ENCODE measurements at places on chromosomes 7 and 10.

DNA sequence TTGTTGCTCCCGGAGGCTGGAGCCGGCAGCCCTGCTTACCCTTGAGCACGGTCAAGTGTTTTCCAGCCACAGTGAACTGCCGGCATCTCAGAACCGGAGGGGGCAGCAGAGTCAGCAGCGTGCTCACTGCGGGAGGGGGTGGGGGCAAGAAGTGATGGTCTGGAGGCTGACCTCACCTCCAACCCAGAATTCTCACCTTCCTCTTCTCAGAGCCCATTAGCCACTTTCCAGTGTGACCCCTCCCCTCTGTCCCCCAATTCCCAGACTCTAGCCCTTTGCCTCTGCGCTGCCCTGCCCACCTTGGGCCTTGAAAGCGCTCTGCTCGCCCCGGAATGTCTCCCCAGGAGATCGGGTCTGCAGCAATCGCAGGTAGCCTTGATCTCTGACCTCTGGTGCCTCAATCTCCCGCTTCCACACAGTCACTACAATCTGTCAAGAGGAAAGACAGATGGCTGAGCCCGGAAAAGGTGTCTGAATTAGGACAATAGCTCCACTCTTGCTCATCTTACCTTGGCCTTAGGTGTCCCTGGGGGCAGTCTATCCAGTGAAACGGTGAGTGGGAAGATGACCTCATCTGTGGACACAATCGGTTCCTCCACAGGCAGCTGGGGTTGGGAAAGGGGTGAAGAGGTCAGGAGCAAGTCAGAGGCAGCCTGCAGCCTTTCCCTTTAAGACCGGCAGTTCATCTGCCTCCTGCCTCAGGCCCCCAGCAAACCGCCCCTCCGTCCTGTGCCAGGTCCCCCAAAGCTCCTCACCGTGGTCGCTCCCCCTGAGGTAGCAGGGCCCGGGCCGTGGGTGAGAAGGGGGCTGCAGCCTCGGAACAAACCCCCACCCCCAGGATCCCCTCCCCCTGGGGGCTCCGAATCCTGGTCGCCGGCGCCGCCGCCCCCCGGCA is 942 bp downstream of the TRAPPC14 start:
- DNase-seq: no peak

DNA sequence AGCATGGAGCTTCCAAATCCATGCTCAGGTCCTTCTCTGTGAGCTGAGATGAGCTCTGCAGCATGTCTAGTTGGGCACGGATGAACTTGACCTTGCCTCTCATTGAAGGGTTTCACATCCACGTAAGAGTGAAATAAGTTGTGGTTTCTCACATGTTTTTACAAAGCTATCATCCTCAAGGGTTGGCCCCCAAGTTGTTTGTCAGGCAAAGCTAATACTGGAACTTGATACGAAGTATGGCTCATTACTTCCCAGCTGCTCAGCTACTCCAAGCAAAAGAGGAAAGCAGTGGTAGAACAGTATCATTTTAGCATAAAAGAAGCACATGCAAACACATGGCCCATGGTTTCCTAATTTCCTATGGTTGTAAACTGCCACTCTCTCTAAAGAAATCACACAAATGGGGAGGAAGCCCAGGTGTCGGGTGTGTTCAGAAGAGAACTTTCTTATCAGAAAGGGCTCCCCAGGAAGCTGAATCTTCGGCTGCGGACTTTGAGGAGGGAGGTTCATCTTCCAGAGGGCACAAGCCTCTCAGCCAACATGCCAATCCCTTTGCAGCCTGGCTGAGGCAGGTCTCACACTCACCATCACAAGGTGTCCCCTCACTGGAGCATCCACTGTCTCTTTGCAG is 45.3 kb downstream of the PDLIM1 start:
- no peak for DNase-seq

GRCh38 chr10:116848944-116849247 is 403 bp upstream of the ENO4 start:
- no peak for DNase-seq

GRCh38 chr10:60315311-60315710 is 74.4 kb downstream of the ANK3 start:
- no peak for DNase-seq

DNA sequence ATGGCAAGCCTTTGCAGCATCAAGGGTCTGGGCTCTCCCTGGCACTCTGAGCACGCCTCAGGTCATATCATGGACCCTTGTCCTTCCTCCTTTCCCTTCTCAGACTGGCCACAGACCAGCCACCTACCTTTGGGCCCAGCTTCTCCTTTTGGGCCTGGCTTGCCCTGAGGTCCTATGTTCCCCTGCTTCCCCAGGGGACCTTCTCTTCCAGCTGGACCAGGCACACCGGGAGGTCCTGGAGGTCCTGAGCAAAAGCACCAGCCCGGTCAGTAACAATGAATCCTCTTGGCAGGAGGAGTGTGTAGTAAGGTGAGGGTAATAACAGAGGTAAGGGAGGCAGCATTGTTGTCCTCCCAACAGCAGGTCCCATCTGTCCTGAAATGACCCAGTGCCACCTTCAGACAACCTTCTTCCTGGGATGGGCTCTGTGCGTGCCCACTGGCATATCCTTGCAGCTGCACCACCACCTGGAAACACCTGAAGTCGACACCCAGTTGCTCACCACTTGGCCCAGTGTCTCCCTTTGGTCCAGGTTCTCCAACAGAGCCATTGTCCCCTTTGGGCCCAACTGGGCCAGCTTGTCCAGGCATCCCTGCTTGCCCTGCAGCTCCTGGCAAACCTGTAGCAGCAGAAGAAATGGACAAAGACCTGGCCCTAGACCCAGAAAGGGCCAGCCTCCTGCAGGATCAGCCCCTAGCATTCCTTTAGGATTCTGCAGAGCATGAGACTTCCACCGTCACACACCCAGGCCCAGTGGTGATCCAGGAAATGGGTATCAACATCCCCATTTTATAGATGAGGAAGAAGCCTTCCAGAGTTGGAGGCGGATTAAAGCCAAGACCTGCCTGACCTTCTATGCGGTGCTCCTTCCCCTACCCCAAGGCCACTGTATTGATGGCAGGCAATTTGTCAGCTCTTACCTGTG is 6.4 kb downstream of the SFTPD start:
- DNase-seq: peak; percentile 50

DNA sequence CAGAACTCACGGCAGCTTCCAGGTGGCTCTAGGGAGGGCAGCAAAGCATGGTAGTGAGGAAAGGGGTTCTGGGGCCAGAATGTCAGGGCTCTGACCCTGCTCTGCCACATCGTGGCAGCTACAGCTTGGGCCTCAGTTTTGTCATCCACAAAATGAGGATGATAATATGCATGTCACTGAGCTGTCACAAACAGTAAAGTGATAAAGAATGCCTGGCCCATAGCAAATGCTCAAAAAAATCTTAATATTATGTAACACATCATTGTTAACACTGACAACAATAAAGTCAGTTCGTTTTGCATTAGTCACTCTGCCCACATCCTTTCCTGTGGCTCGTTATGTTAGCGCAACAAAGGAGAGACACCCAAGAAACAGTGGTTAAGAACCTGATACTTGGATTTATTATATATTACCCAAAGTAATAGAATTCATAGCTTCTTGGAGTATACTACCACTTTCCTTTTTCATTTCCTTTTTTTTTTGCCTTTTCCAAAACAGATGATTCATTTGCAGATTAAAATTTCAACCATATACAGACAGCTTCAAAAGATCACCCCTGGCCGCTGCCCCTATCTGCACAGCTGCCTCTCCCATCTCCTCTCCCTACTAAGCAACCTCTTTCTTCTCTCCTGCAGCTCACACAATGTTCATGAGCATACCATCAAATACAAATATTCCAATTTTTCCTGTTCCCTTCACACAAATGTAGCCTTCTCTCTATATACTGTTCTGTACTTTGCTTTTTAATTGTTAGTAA is 45.5 kb upstream of the DDC start:
- peak; percentile 56 for DNase-seq

- no peak for DNase-seq
Observed at GRCh38 chr7:55207436-55208125, 157.6 kb upstream of the LANCL2 start.

DNA sequence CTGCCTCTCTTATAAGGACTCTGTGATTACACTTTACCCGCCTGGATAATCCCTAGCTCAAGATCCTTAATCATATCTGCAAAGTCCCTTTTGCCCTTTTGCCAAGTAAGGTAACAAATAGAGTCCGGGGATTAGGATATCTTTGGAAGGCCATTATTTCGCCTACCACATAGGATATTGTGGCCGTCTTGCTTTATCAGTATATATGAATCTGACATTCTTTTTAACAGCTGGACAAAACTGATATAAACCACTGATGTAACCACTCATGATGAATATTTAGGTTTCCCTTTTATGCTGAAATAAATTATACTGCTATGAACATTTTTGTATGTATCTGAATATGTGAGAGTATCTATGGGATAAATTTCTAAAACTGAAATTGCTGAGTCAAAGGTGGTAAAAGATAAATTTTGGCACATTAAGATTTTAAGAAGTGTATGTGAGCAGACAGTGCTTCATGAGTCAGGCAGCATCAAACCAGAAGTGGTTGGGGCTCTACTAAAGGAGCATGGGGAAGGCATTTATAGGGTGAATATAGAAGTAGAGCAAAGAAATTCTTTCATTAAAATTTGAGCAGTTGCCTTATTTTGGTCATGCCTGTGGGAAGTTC is 44.7 kb downstream of the AVL9 start:
- no peak for DNase-seq

DNA sequence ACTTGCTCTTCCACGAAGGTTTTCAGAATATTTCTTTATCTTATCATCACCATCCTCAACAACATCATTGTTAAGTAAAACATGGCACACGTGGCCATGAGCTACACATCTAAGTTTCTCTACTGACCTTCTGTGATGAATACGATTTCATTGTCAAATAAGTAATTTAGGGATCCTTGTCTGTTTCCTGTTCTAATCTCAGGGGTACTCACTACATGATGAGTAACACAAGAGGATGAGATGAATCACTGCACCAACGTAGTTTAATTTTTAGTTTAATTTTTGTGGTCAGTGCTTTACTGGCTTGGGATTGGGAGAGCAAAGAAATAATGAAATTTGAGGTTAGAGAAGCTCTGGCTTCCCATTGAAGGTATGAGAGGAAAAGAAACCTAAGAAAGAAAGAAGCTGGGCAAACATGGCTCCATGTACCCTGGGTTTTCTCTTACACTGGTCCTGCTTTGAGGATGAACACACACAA is 461.9 kb upstream of the KLF6 start:
- DNase-seq: no peak

- no peak for DNase-seq
Observed at GRCh38 chr7:39855325-39855674, 94.8 kb upstream of the CDK13 start.

GRCh38 chr7:44102846-44103565 is 1.1 kb upstream of the AEBP1 start:
- DNase-seq: peak; percentile 56

- no peak for DNase-seq
Observed at GRCh38 chr10:127943336-127943910, 36.5 kb downstream of the PTPRE start.

DNA sequence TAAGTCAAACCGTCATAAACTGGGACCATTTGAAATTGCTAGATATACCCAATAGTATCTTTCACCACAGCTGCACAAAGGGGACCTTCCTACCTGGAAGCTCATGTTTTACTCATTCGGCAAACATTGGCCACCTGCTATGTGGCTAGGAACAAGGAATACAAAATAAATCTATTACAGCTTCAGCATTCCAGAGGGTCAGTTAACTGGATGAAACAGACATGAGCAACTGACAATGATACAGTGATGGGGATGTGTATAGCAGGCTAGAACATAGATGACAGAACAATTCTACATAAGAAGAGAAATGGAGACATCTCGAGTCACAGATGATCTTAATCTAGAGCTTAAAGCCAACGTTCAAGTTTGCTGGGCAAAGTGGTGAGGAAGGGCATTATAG is 3.1 kb upstream of the SMURF1 start:
- DNase-seq: no peak

- DNase-seq: no peak
Observed at GRCh38 chr10:34739915-34740314, 75.2 kb downstream of the PARD3 start.

DNA sequence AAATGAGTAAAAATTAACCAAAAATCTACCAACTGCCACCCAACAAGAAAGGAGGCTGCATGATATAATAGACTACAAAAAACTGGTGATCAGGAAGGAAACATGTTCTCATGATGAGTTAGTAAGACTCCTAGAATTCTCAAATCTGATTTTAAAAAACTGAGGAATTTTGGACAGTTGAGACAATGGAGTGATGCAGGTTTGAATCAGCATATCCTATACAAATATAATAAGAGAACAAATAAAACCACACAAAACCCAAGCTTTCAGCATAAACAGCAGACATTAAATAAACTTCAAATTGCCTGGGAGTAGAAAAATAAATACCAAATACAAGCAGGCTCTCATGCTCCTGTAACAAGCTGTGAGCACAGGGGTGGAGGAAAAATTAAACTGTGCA is 57.8 kb downstream of the SLC25A40 start:
- no peak for DNase-seq

- peak; percentile 13 for DNase-seq
Observed at GRCh38 chr10:85608706-85609105, 757.9 kb downstream of the GRID1 start.

GRCh38 chr7:152909683-152910544 is 150.4 kb downstream of the ACTR3B start:
- no peak for DNase-seq

- DNase-seq: peak; percentile 78
Observed at GRCh38 chr7:23490357-23491135, 20.3 kb upstream of the IGF2BP3 start.

GRCh38 chr7:32319012-32319382 is 171.2 kb downstream of the LSM5 start:
- no peak for DNase-seq

DNA sequence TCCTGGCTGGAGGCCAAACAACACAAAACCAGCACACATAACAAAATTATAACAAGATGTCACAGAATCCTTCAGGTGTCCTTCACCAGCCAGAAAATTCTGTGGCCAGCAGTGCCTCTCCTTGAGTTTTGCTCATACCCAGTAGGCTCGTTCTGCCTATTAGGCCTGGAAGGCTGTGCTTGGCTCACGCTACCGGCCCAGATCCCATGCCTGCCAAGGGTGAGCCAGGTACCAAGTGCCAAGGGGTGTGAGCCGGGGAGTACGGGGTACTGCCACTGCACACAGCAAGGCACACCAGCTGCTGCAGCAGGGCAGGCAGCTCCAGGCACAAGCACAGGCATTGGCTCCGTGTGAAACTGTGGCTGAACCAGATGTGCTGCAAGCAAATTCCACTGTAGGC is 1562.0 kb downstream of the REEP3 start:
- DNase-seq: no peak

- no peak for DNase-seq
Observed at GRCh38 chr10:75593692-75594556, 162.5 kb downstream of the LRMDA start.

GRCh38 chr10:117001144-117001543 is 3.8 kb downstream of the SHTN1 start:
- no peak for DNase-seq

- no peak for DNase-seq
Observed at GRCh38 chr7:95715274-95715673, 57.1 kb upstream of the DYNC1I1 start.

DNA sequence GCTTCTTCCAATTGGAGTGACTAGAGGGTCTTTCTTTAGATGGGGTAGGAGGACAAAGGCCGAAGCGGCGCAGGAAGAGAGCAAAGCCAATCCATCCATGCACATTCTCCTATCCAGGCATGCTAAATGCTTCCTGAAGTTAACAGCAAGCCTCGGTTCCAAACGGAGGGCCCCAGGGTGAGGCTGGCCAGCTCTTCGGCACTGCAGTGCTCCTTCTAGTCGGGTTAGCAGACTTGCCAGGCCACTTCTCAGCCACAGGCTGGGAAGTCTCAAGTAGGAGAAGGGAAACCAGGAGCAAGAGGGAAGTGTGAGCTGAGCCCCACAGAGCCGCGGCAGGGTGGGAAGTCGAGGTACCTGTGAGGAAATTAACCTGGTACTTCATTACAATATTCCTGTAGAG is 253.8 kb upstream of the INHBA start:
- DNase-seq: no peak

Measured in activated CD8-positive, alpha-beta memory T cell treated with anti-CD3 and anti-CD28 coated beads for 24 hours (primary cell).